Naive thymus-derived CD4-positive, alpha-beta T cell (primary cell): ENCODE measurements at places on chromosomes 4 and X. TPM values are rescaled to one million over a fixed set of nuclear protein-coding genes. Genes with fewer than 3 reads are reported as not detected.

GRCh38 chrX:154452823-154453222, 5.3 kb upstream of the PLXNA3 start:
- no peak for DNase-seq

GRCh38 chr4:151192556-151193235, 84.3 kb upstream of the PRSS48 start:
- DNase-seq = no peak

- no peak for DNase-seq
Observed at GRCh38 chr4:80711956-80712355, 318.6 kb upstream of the BMP3 start.

DNA sequence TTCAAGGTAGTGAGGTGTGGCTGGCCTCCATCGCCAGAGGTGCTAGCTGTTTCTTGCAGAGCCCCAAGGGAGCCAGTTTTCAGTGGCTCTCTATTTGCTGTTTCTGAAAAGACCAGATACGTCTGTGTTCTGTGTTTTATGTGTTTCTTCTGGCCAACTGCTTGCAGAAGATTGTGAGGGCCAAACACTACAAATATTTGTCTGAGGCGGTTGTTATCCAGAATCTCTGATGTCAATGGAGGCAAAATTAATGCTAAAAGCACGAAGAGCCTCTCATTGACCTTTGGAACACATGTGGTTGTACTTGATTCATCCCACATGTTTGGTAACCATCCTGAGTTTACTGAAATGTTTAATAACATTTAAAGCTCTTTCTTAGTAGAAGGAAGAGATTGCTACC, 113.9 kb downstream of the CT47B1 start:
- no peak for DNase-seq

DNA sequence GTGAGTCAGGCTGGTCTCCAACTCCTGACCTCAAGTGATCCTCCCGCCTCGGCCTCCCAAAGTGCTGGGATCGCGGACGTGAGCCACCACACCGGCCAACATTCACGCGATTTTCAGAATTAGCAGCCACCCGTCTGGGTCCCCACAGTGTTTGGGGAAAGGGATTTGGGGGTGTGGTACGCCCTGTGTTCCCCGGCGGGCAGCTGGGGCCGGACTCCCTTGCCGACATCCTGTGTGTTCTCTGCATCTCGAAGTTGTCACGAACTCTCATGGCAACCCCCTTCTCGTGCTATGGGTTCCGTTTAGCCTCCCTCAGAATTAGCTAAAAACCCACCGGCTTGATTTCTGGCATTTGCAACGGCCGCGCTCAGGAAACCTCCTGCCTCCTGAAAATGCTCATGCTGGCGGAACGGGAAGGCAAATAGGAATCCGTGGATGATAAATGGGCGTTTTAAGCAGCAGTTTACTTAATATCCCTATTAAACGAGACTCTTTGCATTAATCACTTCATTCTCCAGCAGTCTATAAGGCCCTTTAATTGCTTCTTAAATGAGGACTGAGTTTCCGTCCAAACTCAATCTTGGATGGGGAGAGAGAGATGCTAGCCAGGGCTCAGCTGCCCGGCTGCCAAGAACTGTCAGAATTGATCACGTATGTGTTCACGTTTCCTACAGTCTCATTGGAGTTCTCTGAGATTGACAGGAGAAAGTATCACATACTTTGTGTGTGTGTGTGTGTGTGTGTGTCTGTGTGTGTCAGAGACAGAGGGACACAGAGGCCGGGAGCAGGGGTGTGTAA, 78.9 kb upstream of the PPP2R3B start:
- no peak for DNase-seq

The SLC49A3 gene
- total RNA-seq = 9.4 TPM

The TMPRSS11B gene
- total RNA-seq = not detected

The ZDHHC9 gene
- total RNA-seq = 9.1 TPM

- DNase-seq = no peak
Observed at GRCh38 chr4:26753617-26754016, 107.0 kb upstream of the STIM2 start.

DNA sequence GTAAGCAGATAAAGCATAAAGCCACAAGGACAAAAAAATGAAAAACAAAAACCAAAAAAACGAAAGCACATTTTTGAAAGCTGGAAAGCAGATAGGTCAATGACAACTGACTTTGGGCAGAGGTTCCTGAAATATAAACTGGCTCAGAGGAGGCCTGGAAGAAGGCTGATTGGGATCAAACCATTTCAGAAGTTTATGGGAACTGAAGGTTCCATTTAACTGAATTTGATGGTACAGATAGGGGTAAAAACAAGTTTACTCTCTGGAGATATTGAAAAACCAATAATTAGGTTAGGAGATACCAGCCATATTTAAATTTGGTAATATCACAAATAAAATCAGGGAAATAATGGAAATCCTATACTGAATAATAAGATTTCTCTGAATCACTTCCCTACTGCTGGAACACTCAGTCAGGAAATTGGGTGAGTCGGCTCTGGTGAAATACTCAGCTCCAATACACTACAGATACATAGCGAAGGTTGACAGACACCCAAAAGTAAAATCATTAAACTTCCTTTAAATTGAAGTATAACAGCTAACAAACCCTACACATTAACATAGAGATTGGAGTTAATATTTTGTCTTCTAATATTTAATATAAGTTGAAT, 1584.3 kb downstream of the STIM2 start:
- DNase-seq = no peak

The ARL13A gene
- total RNA-seq = not detected

GRCh38 chrX:113548308-113549015, 707.8 kb upstream of the AMOT start:
- DNase-seq = no peak

DNA sequence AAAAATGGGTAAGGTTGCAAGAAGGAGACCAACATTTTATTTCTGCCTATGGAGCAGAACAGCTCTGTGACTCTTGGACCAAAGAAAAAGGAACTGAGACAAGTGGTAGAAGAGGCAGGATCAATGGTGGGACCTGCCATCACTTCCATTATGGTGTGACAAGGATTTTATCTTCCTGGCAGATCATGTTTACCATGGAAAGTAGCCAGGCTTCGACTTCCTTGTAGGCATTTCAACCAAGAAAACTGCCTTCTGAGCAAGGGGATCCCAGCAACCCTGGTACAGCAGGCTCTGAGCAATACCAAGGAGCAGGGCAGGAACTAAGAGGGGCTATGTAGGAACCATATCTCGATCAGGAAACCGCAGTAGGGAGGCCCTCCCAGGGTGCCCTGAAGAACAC, 317.4 kb downstream of the IQCM start:
- no peak for DNase-seq

DNA sequence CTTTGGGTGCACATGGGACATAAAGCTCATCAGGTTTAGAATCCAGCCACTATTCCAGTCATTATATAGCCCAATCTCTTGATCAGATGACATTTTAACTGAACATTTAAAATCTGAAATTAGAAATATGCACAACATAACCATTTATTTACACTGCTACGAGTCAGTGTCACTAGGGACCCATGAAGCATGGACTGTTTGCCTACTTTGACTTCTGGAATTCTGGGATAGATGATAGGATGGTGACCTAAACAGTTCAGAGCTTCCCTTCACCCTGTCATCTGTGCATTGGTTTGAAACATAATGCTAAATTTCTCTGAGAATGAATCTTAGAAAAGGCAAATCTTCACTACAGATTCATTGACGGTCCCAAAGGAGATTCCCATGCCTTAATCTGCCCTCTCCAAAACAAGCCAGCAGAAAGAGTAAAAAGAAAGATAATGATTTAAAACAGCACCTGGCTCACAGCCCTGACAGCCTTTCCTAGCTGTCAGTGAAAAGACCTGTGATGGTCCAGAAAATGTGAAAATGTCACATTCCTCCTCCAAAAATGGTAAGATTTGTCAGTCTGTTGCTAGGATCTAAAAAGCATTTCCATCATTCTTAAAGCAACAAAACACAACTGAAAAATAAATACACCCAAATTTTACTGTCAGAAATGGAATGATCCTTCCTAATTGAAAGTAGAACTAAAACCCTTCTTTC, 18.9 kb upstream of the HERC3 start:
- DNase-seq = no peak

DNA sequence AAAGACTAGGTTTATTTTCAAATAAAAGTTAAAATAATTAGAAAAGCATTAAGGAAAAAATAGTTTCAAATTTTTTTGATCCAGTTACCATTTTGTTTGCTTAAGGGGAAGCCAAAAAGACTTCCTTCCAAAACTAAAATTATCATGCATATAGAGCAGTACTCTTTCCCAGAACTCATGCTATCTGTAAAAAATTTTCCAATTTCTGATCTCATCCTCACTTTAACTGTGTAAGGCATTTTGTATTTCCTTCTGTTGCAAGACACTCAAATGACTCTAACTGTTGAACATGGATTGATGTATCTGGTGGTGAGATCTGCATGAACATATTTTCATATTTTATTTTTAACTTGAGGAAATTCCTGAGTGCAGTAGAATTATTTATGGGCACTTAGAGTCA, 150.1 kb downstream of the ADAM29 start:
- DNase-seq = no peak

DNA sequence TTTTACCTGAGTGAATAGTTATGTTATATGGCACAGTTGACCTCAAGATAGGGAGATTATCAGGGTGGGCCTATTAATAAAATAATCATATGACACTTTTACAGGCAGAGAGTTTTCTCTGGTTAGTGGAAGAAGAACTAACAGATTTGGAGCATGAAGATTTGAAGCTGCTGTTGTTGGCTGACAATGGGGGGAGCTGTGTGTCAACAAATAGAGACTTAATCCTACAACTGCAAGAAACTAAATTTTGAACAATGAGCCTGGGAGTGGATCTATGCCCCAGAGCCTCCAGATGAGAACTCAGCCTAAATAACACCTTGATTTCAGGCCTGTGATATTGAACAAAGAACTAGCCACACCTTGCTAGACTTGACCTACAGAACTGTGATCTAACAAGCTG, 7.2 kb upstream of the CCSER1 start:
- DNase-seq = no peak
